ENCODE measurements at places on chromosomes 7 and 10.

GRCh38 chr7:105691082-105691679, 109.9 kb upstream of the EFCAB10 start:
- peak; percentile 55 for DNase-seq

- DNase-seq, result no peak
These were observed 33.0 kb downstream of the MAGI2 start for GRCh38 chr7:79420464-79420863.

GRCh38 chr10:13803566-13804554, 217.1 kb downstream of the PRPF18 start:
- DNase-seq, result no peak

DNA sequence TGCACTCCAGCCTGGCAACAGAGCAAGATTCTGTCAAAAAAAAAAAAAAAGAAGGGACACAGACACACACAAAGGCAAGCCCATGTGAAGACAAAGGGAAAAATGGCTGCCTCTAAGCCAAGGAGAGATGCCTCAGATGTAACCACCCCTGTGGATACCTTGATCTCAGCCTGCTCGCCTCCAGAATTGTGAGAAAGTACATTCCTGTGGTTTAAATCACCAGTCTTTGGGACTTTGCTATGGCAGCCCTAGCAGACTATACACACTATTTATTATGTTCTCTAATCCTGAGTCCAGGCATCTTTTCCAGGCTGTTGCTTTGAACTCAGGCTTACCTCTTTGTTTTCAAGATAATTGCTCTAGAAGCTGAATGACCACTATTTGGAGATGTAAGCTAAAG, 494.3 kb downstream of the GALNT17 start:
- DNase-seq, result no peak

GRCh38 chr10:35892526-35892925, 250.4 kb upstream of the FZD8 start:
- no peak for DNase-seq

DNA sequence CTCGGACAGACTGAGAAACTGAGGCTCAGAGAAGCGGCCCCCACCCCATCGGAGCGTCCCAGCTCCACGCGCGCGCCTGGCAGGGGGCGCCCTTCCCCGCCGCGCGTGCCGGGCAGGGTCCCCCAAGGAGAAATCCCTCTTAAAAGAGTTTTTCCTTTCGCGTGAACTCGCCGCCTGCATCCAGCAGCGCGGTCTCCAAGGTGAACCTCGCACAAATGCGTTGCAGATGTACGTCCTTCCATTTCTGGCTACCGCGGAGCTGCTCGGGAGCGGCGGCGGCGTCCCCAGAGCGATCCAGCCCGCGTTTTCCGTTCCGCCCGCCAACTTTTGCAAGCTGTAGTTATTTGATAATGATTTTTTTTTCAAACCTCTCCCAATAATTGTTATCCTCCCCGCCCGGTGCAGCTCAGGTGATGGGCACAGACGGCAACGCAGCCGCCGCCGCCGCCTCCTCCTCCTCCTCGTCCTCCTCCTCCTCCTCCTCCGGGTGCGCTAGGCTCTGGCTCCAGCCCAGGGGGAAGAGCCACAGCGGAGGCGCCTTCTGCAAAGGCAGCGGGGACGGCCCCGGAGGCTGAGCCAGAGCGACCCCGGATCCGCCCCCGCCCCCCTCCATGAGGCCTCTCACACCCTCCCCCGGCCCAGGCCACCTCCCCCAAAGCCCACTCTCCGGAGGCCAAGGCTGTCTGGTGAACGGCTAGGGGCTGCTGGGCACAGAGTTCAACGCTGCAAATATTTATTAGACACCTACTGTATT, 74.0 kb upstream of the CUX1 start:
- DNase-seq, result peak; percentile 92

- no peak for DNase-seq
These were observed 32.5 kb downstream of the C10orf105 start for GRCh38 chr10:71687077-71687476.

GRCh38 chr7:82810558-82811259, 352.0 kb downstream of the PCLO start:
- DNase-seq, result peak; percentile 75

DNA sequence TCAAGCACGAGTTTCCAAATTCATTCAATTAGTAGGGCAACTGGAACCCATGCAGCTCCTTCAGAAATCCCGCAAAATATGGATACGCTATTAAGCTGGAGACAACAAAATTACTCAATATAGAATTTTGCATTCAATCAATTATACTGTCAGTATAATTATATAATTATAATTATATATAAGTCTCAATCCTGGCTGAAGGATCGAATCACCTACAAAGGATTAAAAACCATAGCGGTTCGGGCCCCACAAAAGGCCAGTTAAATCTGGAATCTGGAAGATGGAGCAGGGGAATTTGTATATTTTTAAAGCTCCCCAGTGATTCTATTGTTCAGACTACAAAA, 55.7 kb downstream of the FHIP2A start:
- DNase-seq, result no peak

DNA sequence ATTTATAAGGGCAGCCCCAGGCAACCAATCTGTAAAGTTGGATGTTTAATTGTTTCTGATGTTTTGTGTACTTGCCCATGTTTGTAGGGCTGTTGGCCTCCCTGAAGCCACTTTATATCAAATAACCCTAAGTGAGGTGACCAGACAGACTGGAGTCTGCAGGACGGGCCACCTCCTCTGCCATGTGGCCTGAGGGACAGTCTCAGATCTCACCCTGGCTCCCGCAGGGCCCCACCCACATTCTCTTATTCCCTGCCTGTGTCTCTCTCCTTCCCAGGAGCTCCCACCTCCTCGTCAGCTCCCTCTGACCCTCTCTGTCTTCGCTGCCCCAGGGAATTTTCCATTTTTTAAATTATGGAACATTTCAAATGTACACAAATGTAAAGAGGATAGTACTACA, 9.5 kb upstream of the C10orf71 start:
- no peak for DNase-seq

DNA sequence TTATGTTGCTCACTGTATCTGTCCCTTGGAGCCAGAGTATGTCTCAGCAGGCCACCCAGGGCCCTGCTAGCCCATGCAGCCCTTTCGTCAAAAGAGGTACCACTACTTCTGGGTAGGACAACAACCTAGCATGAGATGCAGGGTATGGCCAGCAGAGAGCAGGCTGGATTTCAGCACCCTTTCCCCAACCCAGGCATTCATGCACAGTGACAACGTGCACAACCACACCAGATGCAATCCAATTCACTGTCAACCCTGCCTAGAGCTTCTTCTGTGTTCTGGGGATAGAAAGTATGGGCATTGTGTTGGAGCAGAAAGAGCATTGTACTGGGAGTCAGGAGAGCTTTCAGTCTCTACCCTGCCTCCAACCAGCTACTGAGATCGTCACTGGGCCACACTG, 37.9 kb downstream of the JAZF1 start:
- DNase-seq, result no peak

GRCh38 chr7:130296221-130296951, 3.4 kb downstream of the CPA4 start:
- no peak for DNase-seq

DNA sequence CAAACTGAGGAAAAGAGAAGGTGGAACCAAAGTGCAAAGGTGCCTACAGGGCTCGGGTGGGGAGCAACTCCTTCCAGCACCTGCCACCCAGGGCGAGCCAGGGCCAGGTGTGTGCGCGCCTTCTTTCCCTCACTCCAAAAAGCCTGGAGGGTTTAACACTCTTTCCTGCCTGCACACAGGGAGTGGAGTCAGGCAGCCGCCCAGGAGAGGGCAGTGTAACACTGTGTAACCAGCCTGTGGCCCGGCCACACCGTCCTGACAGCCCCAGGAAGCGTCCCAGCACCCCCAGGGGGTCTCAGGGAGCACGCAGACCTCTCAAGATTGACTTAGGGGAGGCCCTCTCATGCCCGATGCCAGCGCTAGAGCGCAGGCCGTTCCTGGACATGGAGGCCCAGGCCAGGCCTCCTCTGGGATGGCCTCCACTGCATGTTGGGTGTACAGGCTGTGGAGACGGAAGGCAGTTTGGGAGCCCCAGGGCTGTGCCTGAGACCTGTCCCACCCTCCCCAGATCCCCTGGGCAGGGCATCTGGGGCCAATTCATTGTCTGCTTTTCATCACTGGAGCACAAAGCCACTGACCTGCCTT, 13.4 kb downstream of the BRI3 start:
- DNase-seq, result no peak

DNA sequence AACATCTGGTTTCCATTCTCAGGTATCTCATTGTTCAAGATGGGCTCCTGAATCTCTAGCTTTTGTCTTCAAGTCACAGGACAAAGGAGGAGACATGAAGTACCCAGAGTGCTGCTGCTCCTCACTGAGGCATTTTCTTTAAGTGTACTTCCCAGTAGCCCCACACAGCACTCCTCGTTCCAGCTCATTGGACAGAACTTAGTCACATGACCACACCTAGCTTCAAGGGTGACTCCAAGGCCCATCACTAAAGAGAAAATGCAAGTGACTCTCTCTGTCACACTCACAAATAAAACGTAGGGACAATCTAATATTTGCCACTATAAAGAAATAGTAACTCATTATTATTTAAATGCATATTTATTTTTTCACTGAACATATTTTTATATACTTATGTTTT, 58.3 kb upstream of the NEUROD6 start:
- DNase-seq, result no peak

DNA sequence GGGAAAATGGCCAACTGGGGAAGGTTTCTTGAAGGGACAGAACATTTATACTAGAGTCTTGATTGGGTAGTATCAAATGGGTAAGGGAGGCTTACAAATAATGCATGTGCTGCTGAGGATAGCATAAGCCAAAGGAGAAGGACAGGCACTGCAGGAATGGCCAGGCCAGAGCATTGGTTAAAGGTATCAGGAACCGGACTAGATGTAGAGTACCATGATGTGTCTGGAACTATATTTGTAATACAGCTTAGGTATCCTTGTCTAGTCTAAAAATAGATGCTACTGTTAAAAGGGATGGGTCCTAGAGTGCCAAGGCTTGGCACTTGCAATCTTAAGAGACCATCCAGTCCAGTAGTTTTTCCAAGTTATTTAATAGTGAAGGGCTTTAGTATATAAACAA, 20.3 kb downstream of the TMEM243 start:
- DNase-seq, result peak; percentile 25

GRCh38 chr10:4545062-4545461, 280.9 kb upstream of the AKR1E2 start:
- DNase-seq, result peak; percentile 75

DNA sequence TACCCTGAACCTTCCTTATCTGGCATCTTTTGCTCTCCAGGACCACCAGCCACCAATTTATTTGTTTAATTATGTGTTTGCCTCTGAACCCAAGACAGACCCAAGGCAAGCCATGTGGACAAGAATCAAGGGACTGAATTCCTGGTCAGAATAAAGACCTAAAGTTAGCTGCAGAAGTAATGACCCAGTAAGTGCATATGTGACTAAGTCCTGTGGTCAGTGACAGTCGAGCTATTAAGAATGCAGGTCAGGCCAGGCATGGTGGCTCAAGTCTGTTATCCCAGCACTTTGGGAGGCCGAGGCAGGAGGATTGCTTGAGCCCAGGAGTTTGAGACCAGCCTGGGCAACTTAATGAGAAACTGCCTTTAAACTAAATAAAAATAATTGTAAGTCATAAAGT, 139.4 kb downstream of the CCDC71L start:
- no peak for DNase-seq

GRCh38 chr10:10320956-10321355, 696.7 kb upstream of the CELF2 start:
- no peak for DNase-seq

- DNase-seq, result peak; percentile 87
These were observed 114.6 kb downstream of the PRKG1 start for GRCh38 chr10:51188866-51189265.

GRCh38 chr7:18408461-18408860, 87.1 kb upstream of the HDAC9 start:
- peak; percentile 52 for DNase-seq

- DNase-seq, result peak; percentile 85
These were observed 143.2 kb upstream of the RET start for GRCh38 chr10:42933448-42934340.

DNA sequence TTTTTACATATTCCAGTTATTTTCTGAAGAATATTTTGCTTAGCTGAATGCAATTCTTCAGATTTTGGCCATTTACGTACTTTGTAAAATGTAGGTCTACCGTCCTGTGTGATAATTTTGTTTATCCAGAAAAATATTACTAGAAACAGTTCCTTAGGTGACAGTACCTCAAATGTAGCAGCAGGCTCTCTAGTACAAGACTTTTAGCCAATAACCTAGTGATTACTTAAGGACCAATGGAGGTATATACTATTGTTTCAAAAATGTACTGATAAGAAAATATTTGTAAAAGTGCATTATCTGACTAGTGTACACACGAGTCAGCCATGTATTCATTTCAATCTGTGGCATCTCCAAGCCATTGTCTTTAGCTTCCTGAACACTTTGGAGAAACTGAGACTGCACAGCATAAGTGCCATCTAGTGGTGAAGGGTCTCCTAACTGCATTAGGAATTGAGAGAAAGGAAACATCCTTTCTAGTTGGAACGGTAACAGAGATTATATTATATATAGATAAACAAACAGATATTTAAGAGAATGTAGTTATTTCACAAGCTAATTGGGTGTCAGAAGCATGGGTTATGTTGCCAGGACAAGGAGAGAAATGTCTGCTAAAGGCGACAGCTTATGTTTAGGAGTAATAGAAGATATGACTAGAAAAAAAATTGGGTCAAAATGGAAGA, 23.7 kb downstream of the RTKN2 start:
- DNase-seq, result peak; percentile 90

DNA sequence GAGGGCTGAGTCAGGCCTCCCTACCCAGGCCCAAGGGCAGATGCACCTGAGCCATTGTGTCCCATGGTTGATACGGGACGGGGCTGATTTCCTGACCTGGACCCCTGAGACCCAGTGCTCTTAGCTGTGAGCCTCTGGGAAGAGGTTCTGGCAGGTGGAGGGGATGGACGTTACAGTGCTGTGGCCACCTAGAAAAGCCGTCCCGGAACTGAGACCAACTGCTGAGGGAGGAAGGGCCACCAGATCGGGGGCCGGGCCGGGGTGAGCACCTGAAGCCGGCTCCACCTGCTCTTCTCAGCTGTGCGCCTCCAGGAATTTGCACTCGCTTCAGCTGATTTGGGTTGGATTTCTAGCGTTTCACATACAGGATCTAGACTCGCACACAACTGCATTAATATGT, 35.4 kb downstream of the CHST12 start:
- no peak for DNase-seq

DNA sequence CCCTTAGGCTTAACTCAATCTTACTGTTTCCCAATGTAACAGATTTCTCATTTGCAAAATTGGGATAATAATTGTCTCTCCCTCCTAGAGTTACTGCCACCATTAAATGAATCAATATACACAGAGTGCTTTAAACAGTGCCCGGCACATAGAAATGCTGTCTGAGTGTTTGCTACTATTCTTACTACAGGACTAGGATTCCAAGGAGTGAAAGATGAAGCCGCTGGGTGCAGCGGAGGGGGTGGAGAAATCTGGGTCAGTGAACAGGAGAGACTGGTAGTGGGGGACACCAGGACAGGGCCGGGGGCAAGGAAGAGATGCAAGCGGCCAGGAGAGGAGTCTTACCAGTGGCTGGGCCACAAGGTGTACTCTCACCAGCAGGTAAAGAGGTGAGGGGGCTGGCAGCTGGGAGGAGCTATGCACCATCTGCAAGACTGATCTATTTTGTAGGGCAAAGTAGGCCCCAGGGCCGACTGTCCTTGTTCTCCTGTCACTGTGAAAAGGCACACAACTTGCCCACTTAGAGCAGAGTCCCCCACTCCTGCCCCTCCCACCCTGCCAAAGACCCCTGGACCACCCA, 18.5 kb upstream of the PRRT4 start:
- DNase-seq, result no peak
